ENCODE measurements at places on chromosomes 7 and 10.

- no peak for DNase-seq
Measured at GRCh38 chr10:69340695-69341094, 62.4 kb downstream of the HK1 start.

DNA sequence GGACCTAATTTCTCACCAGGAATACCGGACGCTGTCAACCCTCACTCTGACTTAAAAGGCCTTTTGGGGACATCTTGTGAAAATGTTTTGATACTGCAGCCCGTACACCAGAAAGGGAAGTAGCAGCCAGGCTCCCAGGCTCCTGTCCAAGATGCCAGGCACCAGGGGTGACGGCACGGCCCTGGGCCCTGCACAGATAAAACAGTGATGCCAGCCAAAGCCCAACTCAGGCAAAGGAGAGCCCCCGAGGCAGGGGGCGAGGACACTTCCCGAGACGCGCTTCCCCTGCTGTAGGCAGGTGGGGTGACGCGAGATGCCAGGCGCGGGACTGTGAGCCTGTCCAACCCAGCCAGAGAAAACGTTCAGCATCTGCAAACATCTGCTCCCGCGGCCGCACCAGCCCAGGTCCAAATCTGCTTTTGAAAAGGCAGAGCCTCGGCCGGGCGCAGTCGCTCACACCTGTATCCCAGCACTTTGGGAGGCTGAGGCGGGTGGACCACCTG, 15.7 kb downstream of the ZFAND2A start:
- DNase-seq, result no peak

DNA sequence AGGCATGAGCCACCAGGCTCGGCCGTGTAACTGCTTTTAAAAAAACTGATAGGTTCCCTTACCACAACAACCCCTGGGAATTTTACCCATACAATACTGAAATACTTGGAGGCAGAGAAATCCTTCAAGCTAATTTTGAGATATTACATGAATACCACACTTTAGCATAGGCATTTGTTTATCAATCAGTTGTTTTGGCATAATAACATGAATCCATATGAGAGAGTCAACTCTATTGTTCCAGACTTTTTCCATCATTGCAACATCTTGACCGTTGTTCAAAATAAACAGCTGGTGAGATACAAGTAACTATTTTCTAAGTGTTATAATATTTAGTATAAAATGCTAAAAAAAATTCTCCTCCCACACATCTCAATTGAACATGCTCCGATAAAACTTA, 36.8 kb downstream of the LAMB4 start:
- DNase-seq, result no peak

GRCh38 chr10:103657061-103657591, 163.6 kb downstream of the NEURL1 start:
- no peak for DNase-seq

DNA sequence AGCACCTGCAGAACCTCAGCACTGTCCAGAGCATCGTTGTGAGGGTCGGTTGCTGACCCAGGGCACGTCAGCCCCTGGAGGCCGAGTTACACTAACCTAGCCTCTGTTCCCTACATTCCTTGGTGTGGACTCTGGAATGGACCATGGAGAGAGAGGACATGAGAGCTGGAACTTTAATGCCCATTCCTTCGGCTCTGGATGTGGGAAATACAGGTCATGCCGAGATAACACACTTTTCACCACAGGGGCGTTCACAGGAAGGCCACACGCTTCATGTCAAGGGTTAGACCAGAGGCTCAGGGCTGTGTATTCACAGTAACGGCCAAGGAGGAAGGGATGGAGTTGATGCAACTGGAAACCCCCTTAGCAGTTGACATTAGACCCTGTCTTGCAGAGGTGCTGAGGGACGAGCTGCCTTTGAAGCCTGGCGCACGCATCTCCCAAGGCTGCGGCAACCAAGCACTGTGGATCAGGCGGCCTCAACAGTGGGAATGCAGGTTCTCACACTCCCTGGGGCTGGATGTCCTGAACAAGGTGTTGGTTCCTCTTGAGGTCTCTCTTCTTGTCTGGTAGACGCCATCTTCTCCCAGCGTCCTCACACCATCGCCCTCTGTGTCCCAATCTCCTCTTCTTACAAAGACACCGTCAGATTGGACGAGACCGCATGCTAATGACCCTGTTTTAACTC, 245.2 kb downstream of the KLF6 start:
- DNase-seq, result no peak

- no peak for DNase-seq
Measured at GRCh38 chr10:21976739-21977138, 26.8 kb downstream of the DNAJC1 start.

GRCh38 chr10:15084502-15084922, 4.1 kb downstream of the ACBD7 start:
- peak; percentile 88 for DNase-seq

GRCh38 chr10:53898532-53898931, 902.5 kb downstream of the PCDH15 start:
- DNase-seq, result no peak

DNA sequence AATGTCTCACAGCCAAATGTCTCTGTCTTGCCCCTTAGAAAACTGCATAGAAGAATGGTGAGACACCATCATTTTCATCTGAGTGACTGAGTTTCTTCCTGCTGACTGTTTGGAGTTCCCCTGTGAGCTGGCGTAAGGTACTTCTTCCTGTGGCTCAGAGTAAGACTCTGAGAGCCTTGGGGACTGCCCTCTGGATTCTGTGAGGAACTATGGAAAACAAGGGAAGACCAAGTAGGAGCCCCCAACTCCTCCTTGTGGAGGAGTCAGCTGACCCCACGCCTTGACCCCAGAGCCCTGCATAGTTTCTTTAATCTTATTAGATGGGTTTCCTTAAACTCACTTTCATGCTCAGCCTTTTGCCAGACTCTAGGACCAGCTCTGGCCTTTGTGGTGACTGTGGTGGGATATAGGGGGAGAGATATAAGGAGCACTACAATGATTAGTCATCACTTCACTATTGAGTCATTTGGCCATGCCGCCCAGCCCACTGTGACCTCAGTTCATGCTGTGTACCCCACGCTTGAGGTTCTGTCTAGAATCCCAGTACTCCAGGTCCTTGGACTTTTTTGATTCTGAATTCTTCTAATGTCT, 51.8 kb upstream of the FAM133B start:
- peak; percentile 18 for DNase-seq

- no peak for DNase-seq
Measured at GRCh38 chr10:112510384-112510783, 63.4 kb downstream of the VTI1A start.

DNA sequence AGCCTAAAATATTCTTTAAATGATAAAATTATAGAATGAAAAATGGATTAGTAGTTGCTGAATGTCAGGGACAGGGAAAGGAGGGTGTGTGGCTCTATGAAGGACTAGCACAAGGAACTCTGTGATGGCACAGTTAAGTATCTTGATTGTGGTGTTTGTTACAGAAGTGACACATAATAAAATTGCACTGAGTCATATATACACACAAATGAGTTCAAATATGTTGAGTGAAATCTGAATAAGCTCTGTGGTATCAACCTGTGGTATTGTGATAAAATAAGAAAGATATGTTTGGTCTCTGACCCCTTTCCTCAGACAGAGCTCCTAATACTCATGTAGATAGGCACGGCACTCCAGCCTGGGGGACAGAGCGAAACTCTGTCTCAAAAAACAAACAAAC, 181.5 kb upstream of the TRIM24 start:
- no peak for DNase-seq

- no peak for DNase-seq
Measured at GRCh38 chr10:15169555-15170401, 1.3 kb upstream of the NMT2 start.

DNA sequence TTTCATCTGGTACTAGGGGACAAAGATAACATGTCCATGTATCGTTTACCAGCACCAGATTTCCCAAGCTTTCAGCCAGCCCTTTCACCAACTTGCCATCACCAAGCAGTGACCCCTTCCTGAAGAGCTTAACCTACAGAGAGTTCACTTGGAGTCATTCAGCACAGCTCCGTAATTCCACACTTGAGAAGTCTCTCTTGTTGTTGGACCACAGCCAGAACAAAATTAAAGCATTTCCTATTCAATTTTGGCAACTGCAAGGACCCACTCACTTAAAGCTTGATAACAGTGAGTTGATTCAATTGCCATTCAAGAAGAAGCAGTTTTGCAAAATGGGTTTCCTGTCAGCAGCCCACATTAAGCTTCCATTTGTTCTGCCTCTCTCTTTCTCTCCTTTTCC, 88.5 kb upstream of the LRRTM3 start:
- DNase-seq, result no peak

DNA sequence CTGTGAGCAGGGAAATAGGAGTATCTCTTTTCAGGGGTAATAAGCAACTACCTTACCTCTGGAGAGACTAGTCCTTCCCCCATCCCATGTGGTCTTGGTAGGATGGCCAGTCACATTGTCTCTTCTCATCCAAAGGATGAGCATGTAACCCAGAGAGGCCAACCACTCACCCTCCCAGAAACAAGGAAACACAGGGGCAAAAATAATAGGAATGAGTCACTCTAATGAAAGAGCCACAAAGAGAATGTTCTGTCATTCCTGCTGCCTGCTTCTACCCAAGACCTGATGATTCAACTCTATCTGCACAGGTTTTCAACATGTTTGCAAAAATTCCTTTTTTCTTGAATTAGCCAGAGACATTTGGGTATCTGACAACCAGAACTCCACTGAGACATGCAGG, 99.3 kb upstream of the NFE2L3 start:
- no peak for DNase-seq

DNA sequence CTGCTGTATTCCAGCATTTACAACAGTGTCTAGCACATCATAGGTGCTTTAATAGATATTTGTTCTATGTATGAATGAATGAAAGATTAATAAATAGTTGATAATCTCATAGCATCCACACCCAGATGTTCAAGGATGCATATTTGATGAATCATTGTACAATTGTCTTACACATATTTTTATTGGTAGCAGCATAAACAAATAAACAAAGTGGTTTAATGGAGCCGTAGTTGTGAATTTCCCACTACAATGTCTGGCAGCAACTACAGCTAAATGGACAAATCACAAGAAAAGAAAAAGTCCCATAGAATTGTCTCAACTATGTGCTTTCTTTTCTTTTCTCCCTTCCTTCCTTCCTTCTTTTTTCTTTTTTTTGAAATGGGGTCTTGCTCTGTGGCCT, 150.8 kb downstream of the NRP1 start:
- DNase-seq, result no peak

DNA sequence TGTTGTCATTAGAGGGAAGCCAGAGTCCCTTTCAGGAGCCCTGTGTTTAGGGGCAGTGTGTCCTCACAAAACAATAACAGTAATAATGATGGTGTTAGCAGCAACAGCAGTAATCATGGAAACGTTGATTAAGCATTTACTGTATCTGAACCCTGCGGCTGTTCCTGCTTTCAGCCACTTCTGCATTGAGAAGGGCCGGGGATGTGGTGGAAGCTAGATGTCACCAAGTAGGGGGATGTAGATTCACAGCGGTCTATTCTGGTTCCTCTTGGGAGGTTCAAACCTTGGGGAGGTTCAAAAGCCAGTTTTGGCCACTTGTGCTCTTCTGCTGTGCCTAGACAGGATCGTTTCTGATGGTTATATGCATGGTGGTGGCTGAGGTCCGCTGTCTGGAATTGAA, 44.8 kb downstream of the PRPF18 start:
- DNase-seq, result no peak

DNA sequence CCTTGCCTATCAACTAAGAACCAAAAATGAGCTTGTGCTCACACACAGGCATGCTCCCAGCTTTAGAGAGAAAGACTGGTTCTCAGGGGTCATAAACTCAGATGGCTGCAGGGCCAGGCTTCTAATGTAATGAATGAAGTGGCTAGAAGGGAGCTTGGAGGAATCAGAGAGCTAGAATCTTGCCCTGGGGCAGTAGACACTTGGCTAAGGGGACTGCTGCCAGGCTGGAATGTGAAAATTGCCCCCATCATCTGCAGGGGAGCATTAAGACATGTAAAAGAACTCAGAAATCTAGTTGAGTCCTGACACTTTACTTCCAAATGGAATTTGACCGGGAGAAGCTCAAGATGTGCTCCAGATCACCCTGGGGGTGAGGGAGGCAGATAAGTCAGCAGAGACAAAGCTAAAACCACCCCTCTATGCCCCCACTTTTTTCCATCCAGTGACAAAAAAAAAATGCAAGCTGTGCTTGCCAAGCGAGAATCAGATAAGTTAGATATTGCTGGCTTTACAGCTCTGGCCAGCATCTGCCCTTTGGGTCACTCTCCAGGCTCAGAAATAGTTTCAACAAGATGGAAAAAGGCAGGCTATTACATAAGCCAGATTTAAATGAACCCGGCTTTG, 2.3 kb upstream of the SLC16A9 start:
- no peak for DNase-seq

DNA sequence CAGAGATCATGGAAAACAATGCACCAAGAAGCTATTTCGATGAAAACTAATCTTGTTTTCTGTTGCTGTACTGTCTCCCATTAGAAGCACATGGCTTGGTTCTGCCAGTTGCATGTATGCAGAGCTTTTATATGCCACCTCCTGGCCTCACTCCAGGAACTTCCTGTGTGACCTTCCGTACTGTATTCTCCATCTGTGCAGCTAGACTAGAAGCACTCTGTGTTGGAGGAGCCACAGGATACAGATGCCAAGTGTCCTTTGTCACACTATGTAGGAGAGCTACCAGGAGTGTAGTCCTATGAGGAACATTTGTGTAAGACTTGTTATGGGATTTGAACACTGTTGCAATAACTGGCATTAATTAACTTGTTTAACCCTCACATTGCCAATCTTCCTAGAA, 503.5 kb upstream of the TPK1 start:
- DNase-seq, result no peak

GRCh38 chr10:33859319-33860022, 525.0 kb upstream of the NRP1 start:
- no peak for DNase-seq

DNA sequence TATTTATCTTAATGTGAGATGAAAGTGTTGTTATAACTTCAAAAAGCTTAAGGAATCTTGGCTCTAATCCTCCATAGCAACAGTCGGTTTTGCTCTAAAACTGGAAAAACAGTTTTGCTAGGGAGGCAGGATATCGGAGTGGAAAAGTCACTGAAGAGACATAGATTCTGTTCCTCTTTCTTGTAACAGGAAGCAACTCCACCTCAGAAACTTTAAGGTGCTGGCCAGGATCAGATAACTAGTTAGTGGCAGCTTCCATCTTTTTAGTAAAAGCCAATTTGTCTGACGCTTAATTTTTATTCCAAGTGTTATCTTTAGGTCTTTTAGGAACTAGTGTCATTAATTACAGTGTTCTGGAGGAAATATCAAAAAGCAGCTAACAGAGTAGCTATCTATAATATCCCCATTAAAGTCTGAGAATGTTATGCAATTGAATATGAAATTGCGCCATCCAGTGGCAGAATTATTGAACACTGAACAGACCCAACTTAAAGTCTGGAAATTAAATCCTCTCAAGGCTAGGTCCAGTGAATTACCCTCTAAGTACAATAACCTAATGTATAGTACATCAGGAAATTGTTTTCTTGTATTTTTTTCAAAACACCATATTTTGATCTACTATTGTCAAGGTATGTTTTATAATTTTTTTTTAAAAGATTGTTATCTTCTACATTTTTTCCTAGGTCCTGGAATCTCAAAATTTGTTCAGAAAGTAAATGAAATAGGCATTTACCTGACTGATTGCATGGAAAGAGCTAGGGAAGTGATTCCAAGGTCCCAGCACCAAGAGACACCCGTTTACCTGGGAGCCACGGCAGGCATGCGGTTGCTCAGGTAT, 65.9 kb upstream of the CC2D2B start:
- peak; percentile 27 for DNase-seq

- DNase-seq, result no peak
Measured at GRCh38 chr7:8149222-8149621, 112.7 kb downstream of the ICA1 start.

GRCh38 chr7:41261080-41261479, 441.8 kb downstream of the INHBA start:
- no peak for DNase-seq

GRCh38 chr7:31716355-31716754, 29.3 kb downstream of the PPP1R17 start:
- no peak for DNase-seq
